ENCODE measurements at places on chromosomes 7 and 10. TPM values are rescaled to one million over a fixed set of nuclear protein-coding genes. Genes with fewer than 3 reads are reported as not detected.

- H3K27ac ChIP-seq = peak overlapping the region; percentile 60
- peak overlapping the region; percentile 62 for H3K4me3 ChIP-seq
- peaks cover 21% of the 10 kb centered on the region for H3K4me1 ChIP-seq
- H3K27me3 ChIP-seq = peaks cover 49% of the 10 kb centered on the region
These were observed 56.4 kb upstream of the ECHDC3 start for GRCh38 chr10:11685787-11686218.

DNA sequence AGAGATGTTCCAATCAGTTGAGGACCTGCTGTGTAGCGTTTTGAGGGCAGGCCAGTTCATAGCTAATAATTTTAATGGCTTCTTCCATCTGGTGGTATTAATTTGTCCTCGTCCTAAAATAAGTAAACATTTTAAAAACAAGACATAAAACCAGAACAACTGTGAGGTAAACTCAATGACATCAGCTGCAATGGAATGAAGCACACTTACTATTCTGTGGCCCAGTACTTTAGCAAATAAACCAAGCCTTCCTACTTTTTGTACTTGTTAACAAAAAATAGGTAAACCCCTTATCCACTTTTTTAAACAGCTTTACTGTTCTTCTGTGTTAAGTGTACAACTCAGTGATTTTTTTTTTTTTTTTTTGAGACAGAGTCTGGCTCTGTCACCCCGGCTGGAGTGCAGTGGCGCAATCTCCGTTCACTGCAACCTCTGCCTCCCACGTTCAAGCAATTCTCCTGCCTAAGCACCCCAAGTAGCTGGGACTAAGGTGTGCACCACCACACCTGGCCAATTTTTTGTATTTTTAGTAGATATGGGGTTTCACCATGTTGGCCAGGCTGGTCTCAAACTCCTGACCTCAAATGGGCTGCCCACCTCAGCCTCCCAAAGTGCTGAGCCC is 28.9 kb upstream of the FZD1 start:
- no peak overlapping the region for H3K4me3 ChIP-seq
- no peak overlapping the region for H3K27ac ChIP-seq
- H3K36me3 ChIP-seq = no peaks in the 10 kb centered on the region
- no peaks in the 10 kb centered on the region for H3K27me3 ChIP-seq

GRCh38 chr10:118626953-118627352 is 31.5 kb upstream of the PRLHR start:
- no peaks in the 10 kb centered on the region for H3K4me1 ChIP-seq
- H3K27me3 ChIP-seq = peaks cover 5% of the 10 kb centered on the region

GRCh38 chr10:14052931-14053330 is 277.8 kb downstream of the FRMD4A start:
- no peak overlapping the region for H3K27ac ChIP-seq
- H3K36me3 ChIP-seq = no peaks in the 10 kb centered on the region
- H3K4me1 ChIP-seq = no peaks in the 10 kb centered on the region
- H3K4me3 ChIP-seq = no peak overlapping the region
- H3K27me3 ChIP-seq = no peaks in the 10 kb centered on the region

- no peak overlapping the region for H3K4me3 ChIP-seq
- H3K36me3 ChIP-seq = no peaks in the 10 kb centered on the region
- no peak overlapping the region for H3K27ac ChIP-seq
- H3K27me3 ChIP-seq = peaks cover 2% of the 10 kb centered on the region
- DNase-seq = no peak
These were observed 22.7 kb upstream of the TMEM254 start for GRCh38 chr10:80055760-80056159.

- peaks cover 53% of the 10 kb centered on the region for H3K36me3 ChIP-seq
- H3K27me3 ChIP-seq = no peaks in the 10 kb centered on the region
- H3K4me1 ChIP-seq = peaks cover 7% of the 10 kb centered on the region
- DNase-seq = no peak
- no peak overlapping the region for H3K27ac ChIP-seq
These were observed 39.3 kb downstream of the SEC23IP start for GRCh38 chr10:119931871-119932270.

- no peaks in the 10 kb centered on the region for H3K4me1 ChIP-seq
- H3K27me3 ChIP-seq = no peaks in the 10 kb centered on the region
- H3K4me3 ChIP-seq = no peak overlapping the region
- H3K36me3 ChIP-seq = no peaks in the 10 kb centered on the region
- no peak overlapping the region for H3K27ac ChIP-seq
These were observed 104.6 kb upstream of the DNAJB12 start for GRCh38 chr10:72459301-72459700.

DNA sequence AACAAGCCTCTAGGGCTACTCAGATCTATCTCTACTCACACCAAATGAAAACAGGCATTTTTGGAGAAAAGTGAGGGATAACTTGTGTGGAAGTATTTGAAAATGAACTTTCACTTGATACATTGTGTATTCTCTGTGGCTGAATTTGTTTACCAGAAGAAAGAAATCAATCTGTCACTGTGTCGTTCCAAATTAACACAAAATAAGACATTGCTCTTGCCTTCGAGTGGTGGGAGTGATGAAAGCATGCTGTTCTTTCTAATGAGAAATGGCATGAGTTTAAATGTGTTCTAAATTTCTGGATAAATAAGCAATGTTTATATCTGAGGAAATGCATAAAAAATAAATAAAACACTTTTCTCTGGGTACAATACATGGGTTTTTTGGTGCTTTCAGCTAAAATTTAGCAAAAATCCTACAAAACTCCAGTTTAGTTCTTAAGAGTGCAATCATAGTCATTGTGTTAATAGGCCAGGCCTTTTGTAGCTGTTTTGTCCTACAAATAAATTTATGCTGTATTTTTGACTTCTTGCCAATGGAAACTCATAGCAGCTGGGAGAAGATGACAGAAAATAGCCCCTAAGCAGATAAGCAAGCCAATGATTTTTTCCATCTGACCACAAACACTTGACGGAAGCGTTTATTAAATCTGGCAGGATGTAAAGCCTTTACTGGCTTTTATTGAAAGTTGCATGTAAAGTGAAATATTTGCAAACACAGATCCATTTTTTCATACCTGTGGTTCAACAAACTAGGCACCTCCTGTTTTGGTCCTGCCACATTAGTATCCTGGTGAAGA is 1064.1 kb upstream of the GHITM start:
- H3K36me3 ChIP-seq = no peaks in the 10 kb centered on the region
- DNase-seq = no peak
- no peaks in the 10 kb centered on the region for H3K27me3 ChIP-seq

DNA sequence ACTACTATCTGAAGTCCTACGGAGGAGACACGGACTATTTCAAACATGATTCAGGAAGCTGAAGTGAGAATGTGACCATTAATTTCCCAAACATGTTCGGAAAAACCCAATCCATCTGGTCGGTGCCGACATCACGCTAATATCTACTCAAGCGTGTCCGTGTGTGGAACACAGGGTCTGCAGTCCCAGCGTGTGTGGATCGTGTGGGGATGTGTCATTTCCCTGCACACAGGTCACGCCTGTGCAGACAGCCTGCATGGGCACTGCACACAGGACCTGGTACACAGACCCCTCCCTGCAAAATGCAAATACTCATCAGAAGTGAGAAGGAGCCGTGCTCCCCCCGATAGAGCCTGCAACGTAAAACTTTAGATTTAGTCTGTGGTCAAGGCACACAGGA is 57.8 kb downstream of the CARD11 start:
- H3K36me3 ChIP-seq = peaks cover 43% of the 10 kb centered on the region
- H3K4me3 ChIP-seq = no peak overlapping the region
- DNase-seq = no peak

Gene TFR2
- total RNA-seq = 20.7 TPM

Gene SLC29A4
- total RNA-seq = 1.8 TPM

Gene PPP1R3C
- 0.21 TPM for total RNA-seq

Gene AKR1D1
- not detected for total RNA-seq

Gene PAXIP1
- 37.8 TPM for total RNA-seq

Gene CALML5
- total RNA-seq = not detected

Gene TMEM26
- not detected for total RNA-seq

Gene MOGAT3
- total RNA-seq = not detected

Measured in activated CD4-positive, alpha-beta T cell treated with anti-CD3 and anti-CD28 coated beads, Interleukin-2, amount 10 ng/mL, durations not matched to agents 24 days and 14 days (primary cell).